AG04450 (cell line): ENCODE measurements at places on chromosomes 7 and 10.

DNA sequence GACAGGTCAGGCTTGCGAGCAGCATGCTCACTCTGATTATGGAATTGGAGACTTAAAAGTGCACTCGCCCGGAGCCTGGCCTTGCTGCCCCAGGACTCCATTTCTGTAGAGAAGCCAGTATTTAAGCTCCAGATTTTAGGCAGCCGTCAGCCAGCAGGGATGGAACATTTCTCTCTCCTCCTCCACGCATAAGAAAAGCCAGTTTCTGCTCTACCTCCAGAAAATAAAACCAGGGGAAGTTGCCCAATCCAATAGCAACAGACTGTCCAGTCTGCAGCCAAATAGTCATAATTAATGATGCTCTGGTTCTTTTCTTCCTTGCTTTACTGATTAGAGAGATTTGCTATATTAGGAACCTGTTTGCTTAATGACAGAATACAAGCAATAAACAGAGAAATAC lies 203.2 kb downstream of the GFRA1 start:
- DNase-seq, result no peak

GRCh38 chr7:40742270-40742669 lies 607.5 kb downstream of the SUGCT start:
- DNase-seq, result no peak

- no peak for DNase-seq
Measured at GRCh38 chr10:131187926-131188325, 123.6 kb downstream of the TCERG1L start.

GRCh38 chr10:71028066-71028465 lies 139.7 kb upstream of the PCBD1 start:
- DNase-seq, result no peak

DNA sequence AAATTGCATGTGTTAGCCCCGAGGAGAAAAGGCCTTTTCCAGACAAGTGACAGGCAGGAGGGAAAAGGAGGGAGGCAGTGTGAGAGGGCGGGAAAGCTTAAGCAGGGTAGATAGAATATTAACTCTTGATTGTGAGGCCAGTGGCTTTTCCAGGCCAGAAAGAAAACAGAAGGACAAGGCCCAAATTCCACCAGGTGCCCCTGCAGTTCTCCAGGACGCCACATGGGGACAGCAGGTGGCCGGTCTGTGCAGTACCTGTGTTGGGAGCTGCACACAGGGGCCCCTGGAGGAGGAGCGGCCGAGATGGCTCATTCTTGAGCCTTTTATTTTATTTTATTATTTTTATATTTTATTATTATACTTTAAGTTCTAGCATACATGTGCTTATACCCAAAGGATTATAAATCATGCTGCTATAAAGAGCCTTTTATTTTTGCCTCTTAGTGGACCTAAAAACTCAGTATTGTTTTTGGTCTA lies 141.3 kb upstream of the KLF14 start:
- DNase-seq, result no peak

DNA sequence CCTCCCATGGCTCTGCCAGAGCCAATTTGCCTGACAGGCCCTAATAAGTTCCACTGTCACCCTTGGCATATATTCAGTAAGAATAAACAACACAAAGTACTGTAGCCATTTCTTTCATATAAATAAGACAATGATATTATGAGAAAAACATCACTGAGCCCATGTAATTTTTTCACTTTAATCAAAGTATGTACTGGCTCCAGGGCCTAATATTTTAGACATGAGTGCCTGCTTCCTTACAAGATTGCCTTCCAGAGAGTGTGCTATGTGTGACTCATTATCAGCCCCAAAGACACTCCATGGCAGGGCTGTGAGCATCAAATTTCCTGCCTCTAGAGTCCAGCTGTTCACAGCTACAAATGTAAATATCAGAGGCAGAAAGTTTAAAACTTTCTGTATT lies 297.6 kb downstream of the LHFPL3 start:
- no peak for DNase-seq

GRCh38 chr10:104016661-104017060 lies 49.7 kb downstream of the SLK start:
- no peak for DNase-seq

DNA sequence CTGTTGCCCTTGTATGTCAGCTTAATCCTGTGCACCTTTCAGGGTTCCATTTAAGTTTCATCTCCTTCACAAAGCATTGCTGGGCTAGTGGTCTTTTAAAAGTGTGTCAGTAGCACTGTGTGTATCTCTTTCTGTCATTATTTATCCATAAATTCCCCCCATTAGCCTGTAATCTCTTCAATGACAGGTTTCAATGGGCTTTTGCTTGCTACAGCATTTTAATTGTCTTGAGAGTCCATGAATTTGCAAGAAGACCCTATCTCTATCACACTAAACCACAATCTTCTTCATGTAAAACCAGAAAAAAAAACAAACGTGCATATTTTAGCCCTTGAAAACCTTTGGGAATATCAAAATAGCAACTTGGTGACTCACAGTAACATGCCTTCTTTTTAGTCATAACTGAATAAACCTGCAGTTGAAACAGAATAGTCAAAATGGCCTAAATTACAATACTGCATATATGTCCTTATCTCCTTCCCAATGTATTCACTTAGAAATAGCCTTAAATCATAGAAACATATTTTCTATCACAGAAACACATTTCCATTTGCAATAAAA lies 118.6 kb downstream of the PON1 start:
- peak; percentile 7 for DNase-seq

DNA sequence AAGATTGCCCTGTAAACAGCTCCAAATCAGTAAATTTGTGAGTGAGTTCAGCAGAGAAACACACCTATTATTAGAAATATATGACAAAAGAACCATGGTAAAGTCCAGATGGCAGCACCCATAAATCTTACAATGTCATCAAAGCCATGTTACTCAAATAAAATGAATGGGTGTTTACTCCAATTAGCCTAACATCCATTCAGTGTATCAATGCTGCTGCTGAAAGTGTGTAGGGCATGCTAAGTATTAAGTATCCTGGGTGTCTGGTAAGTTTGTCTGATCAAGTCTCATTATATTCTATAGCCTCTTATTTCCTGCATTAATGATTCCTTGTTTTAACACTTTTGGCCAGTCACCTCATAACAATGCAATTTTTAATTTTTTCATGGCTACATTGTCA lies 185.5 kb upstream of the STEAP4 start:
- no peak for DNase-seq

DNA sequence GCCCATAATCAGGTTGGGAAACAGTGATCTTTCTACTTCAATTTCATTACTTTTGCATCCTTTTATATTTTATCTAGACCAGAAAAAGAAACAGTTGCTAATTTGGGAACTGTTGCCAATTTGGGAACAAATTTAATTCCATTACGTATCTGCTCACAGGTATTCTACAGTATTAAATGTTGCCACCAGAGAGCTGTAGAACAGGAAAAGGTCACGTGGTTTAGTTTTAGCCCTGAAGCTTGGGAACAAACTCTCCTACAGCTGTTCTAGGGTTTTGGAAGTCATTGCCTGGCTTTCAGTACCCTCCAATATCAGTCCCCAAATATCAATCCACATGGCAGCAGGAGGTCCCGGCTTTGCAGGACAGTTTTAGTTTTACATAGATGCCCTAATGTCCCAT lies 172.7 kb downstream of the DGKI start:
- no peak for DNase-seq

- no peak for DNase-seq
Measured at GRCh38 chr7:66768865-66769832, 28.6 kb downstream of the RABGEF1 start.

GRCh38 chr7:77657427-77658224 lies 38.6 kb upstream of the RSBN1L start:
- DNase-seq, result no peak

- no peak for DNase-seq
Measured at GRCh38 chr7:2775785-2776184, 68.3 kb downstream of the GNA12 start.

GRCh38 chr10:43137717-43138020 lies 576 bp upstream of the CSGALNACT2 start:
- no peak for DNase-seq

GRCh38 chr7:43647339-43647672 lies 64.4 kb downstream of the STK17A start:
- DNase-seq, result no peak

GRCh38 chr10:17910125-17910789 lies 41.5 kb upstream of the SLC39A12 start:
- peak; percentile 16 for DNase-seq

GRCh38 chr10:35577926-35578617 lies 27.1 kb upstream of the GJD4 start:
- DNase-seq, result no peak

GRCh38 chr10:110357252-110357780 lies 52.6 kb upstream of the SMNDC1 start:
- DNase-seq, result peak; percentile 97

- DNase-seq, result no peak
Measured at GRCh38 chr7:112462236-112462635, 12.0 kb downstream of the IFRD1 start.

- DNase-seq, result no peak
Measured at GRCh38 chr7:140034421-140034820, 28.3 kb downstream of the PARP12 start.

DNA sequence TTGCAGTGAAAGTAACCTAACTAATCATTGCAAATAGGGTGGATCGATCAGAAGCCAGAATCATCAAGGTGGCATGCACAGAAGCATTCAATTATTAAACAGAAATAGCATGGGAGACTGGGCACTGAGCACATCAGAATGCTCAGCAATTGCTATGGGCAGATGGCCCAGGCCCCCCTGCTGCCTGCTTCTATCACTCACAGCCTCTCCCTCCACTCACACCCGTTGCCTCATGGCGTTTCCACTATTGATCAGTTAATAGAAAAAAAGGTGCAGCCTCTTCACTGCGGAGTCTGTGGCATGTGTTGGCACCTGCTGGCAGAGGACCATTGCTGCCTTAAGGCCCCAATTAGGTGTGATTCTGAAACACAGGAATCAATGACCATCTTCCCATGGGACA lies 11.2 kb upstream of the HTR5A start:
- DNase-seq, result no peak
